ENCODE measurements at places on chromosomes 5 and 9.

DNA sequence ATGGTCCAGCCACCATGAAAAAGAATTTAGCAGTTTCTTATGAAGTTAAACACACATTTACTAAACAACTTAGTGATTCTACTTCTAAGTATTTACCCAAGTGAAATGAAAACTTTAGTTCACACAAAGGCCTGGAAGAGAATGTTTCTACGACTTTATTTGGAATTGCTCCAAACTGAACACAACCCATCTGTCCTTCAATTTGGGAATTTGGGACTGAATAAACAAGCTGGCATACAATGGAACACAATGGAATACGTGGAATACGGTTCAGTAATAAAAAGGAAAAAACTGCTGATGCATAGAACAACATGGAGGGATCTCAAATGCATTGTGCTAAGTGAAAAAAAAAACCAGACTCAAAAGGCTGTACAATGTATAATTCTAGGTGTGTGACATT is 44.6 kb upstream of the BASP1 start:
- no peak for DNase-seq

DNA sequence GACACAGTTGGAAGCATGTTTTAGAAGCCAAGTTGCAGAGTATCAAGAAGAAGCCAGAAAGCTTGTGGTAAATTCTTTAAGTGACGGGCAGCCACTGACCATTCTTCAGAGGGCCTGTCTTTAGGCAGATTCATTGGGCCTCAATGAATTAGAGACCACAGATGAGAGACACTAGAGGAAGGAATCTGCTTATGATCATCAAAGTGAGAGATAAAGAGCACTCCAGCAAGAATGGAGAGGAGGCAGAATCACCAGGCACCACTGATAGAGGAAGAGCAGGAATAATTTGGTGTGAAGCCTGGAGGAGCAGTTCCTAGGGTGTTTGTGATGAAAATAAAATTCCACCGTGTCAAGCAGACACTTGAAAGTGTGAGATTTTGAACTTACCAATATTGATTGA is 365.9 kb upstream of the SLC30A5 start:
- no peak for DNase-seq

DNA sequence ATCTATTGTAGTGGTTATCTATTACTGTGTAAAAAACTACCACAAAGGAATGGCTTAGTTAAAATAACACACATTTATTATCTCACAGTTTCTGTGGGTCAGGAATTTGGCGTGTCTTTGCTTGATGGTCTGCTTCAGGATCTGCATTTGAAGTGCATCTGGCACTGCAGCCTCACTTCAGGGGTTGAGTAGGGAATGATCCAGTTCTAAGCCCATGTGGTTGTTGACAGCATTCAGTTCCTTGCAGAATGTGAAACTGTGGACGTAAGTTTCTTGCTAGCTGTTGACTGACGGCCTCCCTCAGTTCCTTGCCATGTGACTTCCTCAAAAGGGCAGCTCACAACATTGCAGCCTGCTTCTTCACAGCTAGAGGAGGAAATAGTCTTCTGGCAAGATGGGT is 2.1 kb upstream of the OGN start:
- DNase-seq, result no peak

GRCh38 chr5:56278335-56278753 is 45.2 kb upstream of the ANKRD55 start:
- no peak for DNase-seq

DNA sequence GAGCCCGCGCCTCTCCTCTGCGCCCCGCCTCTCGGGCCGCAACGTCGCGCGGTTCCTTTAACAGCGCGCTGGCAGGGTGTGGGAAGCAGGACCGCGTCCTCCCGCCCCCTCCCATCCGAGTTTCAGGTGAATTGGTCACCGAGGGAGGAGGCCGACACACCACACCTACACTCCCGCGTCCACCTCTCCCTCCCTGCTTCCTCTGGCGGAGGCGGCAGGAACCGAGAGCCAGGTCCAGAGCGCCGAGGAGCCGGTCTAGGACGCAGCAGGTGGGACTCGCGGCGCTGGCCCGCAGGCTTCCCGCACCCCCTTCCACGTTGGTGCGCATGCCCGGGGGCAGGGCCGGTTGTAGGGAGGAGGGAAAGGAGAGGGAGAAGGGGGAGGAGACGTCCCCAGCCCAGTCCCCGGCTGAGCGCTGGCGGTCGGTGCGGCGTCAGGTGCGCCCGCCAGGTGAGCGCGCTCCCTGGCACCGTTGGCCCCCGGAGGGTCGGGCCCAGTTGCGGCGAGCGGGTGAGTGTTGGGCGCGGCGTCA is at the start of gene OCLN:
Gene OCLN, plus strand, starts transcription at position 400 of the 532 bp plus-strand sequence. CDS start 11,455 bp downstream, outside the sequence.
- DNase-seq, result no peak

DNA sequence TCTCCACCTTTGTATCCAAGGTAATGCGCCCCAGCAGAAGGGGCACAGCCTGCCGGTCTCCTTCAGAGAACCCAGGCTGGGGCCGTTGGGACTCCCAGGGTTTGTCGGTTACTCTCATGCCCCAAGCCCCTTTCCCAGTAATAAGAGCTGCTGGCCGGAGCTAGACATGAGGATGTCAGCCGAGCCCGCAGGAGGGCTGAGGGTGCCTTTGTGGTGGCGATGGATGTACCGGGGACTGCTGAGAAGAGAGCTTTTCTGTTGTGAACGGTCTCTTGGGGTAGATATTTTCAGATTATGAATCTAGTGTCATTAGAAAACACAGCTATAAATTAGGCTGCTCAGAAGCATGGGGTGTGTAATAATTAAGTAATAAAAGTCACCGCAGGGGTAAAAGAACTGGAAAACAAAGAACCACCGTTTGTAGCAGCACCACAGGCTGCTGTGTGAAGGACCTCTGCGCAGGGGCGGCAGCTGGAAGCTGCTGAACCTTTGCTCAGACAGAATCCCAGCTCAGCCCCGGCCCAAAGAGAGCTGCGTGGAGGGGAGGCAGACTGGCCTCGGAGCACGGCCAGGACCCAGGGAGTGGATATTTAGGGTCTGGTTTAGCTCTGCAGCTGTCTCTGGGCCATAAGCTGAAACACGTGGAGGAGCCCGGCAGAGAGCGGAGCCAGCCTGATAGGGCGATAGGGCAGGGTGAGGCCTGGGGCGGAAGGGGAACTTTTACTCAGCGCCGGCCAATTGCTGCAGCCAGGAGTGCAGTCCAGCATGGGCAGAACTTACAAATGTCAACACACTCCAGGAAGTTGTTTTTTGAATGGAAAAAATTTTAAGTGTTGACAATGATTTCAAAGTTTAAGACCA is 50.5 kb upstream of the BARHL1 start:
- no peak for DNase-seq

GRCh38 chr5:161481922-161482321 is 64.6 kb downstream of the GABRB2 start:
- no peak for DNase-seq

DNA sequence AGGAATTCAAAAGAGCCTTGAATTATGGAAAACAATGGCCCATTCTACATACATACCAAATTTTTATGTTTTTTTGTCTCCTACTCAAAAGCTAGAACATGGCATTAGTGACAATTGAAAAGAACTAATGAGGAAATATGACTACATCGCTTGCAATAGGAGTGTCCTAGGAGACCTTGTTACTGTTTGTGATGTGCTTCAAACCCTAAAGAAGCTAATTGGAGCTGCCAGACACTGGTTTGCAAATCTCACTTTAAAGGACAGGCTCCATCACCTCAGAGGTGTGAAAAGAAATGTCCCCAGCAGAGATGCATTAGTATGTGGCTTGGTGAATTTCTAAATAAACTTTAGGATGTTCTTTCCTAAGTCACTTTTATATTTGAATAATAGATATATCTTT is 354.2 kb upstream of the EFNA5 start:
- no peak for DNase-seq

DNA sequence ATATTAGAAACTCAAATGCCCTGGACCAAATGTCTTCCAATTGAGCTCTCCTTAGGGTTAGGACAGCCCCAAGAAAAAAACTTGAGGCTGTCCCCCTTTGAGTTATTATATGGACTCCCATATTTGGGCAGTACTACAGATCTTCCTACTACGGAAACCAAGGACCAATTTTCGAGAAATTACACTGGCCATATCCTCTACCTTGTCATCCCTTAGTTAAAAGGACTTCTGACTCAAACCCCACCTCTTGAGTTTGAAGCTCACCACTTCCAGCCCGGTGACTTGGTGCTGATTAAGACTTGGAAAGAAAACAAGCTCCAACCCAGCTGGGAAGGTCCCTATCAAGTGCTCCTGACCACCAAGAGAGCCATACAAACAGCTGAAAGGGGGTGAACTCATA is 497.0 kb upstream of the GRAMD2B start:
- DNase-seq, result no peak

DNA sequence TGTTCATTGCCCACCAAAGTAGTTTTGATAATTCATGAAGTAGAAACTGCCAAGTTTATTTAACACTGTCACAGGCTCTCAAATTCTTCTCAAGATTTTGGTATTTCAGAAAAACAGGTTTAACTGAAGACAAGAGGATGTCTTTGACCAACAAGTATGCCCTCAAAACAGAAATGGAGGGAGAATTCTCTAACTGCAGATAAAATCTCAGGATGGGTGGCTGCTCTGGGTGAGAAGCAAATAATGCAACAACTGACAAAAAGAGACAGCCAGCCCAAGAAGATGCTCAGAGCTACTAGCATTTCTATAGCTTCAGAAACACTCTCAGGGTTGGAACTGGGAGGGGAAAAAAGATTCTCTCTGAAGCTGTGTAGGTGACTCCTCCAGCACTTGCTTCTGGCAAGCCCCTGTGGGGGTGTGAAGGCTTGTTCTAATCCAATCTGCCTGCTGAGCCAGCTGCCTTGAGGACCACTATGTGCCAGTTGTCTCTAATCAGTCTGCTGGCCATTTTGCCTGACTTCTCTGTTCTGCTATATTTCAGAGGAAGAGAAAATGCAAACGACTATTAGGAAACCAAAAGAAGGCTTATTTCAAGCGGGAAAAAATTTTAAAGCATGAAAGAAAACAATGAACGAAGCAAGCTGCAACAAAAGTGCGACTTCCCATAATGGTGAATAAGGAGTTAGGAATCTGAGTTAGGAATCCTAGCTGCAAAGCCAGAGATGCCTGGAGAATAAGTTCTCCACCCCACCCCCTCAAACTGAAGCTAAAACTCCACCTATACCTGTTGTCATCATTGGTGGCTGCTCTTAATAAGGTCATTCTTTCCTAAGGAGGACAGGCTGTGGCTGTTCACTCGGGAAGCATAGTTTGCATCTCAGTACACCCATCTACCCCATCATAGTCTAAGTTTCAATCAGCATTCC is 147.5 kb downstream of the GNAQ start:
- DNase-seq, result no peak

GRCh38 chr9:134955156-134955555 is 37.4 kb upstream of the FCN1 start:
- no peak for DNase-seq

GRCh38 chr5:110413856-110414255 is 312.6 kb downstream of the TMEM232 start:
- DNase-seq, result no peak

- no peak for DNase-seq
Observed at GRCh38 chr9:115134941-115135340, 17.0 kb upstream of the TNC start.

- no peak for DNase-seq
Observed at GRCh38 chr9:123003466-123003865, 30.0 kb upstream of the GPR21 start.

- no peak for DNase-seq
Observed at GRCh38 chr5:176154821-176155220, 83.4 kb upstream of the SIMC1 start.

GRCh38 chr9:115847216-115847615 is 306.4 kb upstream of the PAPPA start:
- DNase-seq, result no peak

- DNase-seq, result no peak
Observed at GRCh38 chr9:33297432-33297831, 7.1 kb downstream of the NFX1 start.

- no peak for DNase-seq
Observed at GRCh38 chr9:35903049-35903448, 3.0 kb upstream of the HRCT1 start.

DNA sequence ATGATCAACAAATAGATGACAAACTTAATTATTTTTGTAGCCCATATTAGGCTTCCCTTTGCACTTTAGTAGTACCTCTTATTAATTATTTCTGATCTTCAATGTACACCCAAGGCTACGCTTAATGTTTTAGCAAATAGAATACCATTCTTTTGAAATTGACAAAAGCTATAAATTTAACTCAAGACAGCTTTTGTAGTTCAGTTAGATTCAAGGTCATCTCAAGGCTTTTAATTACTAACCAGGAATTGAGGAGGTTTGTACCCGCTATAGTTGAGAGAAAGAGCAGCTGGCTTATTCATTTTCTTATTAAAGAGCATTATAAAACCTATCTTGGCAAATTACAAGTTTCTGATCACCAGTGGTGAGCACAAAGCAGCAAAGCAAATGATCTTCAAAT is 15.1 kb downstream of the NR6A1 start:
- DNase-seq, result no peak

DNA sequence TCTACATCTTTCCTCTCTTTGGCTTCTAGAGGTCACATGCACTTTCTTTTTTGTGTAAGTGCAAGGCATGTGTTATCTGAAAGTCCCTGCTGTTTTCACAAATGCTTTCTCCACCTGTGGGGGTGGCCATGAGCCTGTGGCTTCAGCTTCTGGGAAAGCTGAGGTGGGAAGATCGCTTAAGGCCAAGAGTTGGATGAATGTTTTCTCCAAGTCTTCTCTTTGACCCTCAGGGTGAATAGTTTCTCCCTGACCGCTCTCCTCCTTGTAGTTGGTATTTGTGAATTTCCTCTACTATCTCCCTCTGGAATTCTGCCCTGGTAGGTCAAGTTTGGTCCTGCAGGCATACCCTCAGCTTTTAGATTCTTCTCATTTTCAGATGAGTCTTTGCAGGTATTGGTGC is 74.2 kb downstream of the UGCG start:
- no peak for DNase-seq

GRCh38 chr5:76808141-76808691 is 10.6 kb upstream of the F2RL1 start:
- no peak for DNase-seq

GRCh38 chr9:137160716-137161557 is 8.9 kb downstream of the LRRC26 start:
- DNase-seq, result no peak

DNA sequence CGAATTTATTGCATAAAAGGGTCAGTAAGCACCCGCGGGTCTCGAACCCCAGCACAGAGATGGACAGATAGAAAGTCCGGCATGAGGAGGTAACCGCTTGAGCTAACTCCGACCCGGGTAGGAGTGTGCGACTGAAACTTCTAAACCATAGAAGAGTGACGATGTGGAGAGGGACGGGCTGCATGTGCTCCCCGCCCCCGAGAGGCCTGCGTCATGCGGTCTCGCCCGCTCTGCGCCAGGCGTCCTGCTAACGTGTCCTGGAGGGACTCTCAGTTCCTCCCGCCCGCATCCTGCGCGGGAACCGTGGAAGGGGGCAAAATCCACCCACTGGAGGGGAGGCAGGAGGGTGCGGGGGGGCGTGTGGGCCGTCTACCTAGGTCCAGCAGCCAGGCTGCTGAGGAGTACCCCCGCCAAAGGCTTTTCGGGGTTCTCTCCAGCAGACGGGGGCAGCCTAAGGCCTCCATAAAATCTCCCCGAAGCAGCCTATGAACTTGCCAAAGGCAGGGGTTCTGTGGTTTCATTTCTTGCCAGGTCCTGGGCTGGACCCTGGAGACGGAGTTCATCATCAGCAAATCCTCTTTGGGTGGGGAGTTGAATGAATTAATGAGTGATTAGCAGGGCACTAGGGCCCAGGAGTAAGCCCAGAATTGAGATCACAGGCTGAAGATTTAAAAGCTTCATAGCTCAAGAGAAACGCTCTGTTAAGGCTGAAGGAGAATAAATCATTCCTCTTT is 51.9 kb downstream of the TGFBI start:
- no peak for DNase-seq
